ENCODE measurements at places on chromosomes 3 and 15.

GRCh38 chr15:64429448-64429847, 30.9 kb upstream of the ZNF609 start:
- DNase-seq, result no peak

- DNase-seq, result no peak
These were observed 62.8 kb upstream of the IMPG2 start for GRCh38 chr3:101383156-101383575.

GRCh38 chr15:46034755-46035154, 399.9 kb downstream of the SQOR start:
- DNase-seq, result no peak

DNA sequence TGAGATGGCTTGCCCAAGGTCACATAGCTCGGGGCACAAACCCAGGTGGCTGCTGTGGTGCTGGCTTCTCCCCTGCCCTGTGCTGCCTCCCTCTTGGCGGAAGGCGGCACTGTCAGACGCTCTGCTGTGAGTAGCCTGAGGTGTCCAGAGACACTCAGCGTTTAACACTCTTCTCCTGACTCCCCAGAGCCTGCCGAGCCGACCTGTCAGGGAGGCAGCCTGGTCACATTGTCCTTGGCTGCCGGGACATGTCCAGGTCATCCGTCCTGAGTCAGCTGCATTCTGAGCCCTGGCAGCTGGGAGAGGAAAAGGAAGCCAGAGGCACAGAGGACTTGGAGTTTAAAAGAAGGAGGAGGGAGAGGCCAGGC, 4.7 kb downstream of the LMAN1L start:
- no peak for DNase-seq

DNA sequence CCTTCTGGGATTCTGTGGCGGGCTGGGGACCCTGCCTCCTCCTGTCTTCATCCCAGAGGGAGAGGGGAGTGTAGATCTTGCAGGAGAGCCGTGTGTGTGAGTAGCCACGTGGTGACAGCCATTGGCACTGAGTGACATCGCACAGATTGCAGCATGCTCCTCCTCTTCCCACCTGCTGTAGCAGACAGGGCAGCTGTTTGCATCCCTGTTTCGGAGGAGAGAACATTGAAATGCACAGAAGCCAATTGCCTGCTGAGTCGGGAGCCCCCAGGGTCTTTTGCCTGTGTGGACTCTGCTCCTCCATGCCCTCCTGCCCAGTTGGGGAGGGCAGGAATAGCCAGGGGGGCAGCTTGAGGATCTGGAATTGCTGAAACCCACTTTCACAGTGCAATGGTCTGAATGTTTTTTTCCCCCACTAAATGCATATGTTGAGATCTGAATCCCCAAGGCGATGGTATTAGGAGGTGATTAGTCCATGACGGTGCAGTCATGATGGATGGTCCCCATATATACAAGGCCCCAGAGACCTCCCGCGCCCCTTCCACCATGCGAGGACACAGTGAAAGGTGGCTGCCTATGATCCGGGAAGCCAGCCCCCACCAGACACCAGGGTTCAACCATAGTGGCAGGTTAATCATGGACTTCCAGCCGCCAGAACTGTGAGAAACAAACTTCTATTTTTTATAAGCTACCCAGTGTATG, 66.8 kb downstream of the CHRNA7 start:
- DNase-seq, result no peak

DNA sequence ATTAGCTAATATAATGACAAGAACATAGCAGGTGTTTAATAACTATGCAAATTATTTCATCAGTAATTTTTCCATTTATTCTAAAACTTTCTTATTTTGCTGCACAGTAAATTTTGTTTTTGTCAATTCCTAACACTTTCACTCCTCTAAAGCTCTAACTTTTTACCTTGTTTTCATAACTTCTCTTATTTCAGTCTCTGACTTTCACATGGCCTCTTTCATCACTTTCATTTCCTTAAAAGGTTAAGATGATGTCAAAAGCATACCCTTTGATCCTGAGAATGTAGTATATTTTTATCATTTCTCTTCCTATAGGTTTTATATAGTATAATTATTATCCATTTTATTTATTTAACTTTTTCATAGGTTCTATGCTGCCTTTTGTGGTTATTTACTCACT, 1325.8 kb upstream of the ALCAM start:
- DNase-seq, result no peak

DNA sequence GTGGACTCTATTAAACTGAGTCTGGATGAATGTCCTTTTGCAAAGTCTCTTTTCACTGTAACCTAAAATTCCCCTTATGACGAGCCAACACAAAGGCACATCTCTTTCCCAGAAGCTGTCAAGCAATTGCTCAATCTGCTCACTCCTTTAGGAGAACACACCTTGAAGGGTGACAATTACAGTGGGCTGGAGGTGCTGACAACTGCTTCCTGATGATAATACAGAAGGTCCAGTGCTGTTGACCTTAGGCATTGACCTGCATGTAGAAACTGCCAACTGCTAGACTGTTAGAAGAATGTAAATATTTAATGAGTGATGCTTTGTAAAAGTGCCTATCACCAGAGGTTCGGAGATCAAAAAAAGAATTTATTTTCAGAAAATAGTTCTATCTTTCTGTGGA, 757.7 kb downstream of the GRM7 start:
- DNase-seq, result no peak

DNA sequence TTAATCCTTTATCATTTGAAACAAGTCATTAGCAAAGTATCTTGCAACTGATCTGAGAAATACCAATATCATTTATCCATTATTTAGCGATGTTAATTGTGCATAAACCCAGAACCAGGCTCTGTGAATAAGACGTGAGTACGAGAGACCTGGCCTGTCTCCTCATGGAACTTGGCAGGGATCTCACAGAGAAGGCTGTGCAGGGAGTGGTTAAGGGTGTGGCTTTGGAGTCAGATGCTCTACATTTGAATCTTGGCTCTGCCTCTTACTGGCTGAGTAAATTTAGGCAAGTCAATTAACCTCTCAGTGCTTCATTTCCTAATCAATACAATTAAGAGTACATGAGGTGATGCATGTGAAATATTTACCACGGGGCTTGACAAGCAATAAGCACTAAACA, 39.9 kb upstream of the TBL1XR1 start:
- DNase-seq, result no peak

DNA sequence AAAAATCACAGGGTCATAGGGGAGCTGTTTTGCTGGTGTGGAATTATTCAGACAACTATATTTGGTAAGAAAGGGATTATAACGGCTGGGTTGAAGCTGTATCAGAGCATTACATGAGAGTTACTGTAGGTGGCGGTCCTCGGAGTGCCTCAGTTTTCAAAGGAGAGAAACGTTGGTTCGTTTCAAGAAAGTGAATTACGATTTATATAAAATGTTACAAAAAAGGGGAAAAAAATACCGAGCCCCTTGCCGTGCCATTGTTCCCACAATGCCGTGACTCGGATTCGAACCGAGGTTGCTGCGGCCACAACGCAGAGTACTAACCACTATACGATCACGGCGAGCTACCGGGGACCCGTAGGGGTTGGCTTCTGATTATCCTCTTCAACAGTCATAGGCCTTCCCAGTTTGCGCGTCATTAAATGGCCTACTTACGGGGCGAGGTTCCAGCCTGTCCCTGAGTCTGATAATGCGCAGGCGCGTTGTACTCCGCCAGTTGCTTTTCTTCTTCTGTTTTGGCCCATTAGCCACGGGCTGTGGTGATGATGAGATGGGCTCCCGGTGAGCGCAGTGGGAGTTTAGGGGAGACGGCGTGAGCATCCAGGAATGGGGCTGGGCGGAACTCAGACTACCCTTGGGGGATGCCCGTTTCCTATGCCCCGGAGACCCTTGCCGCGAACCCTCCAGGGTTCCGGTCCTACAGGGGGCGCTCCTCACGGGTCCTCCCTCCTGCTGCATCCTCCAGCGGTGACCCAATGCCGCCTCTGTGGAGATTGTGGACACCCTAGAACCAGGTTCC, 10.8 kb upstream of the SHF start:
- peak; percentile 91 for DNase-seq

GRCh38 chr3:113585228-113585627, 52.9 kb downstream of the SIDT1 start:
- no peak for DNase-seq

GRCh38 chr3:181173227-181173626, 183.7 kb upstream of the DNAJC19 start:
- DNase-seq, result no peak

- no peak for DNase-seq
These were observed 81.4 kb downstream of the CGNL1 start for GRCh38 chr15:57457726-57458125.

DNA sequence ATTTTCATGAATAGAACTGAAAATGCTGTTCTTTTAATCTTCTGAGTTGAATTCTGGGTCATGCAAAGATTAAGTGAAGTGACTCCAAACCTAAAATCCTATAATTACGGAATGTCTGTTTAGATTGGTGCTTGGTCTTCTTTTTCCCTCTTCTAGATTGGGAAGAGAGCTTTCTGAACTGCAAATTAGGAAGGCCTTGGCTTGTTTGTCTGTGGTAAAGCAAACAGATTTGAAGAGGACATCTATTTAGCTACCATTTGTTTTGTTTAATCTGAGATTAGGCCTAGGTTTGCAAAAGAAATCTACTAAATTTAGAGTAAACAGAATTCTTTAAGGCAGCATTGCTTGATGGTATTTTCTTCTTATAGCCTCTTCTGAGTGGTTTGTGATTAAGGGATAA, 23.5 kb downstream of the PAQR9 start:
- DNase-seq, result no peak

- no peak for DNase-seq
These were observed 138.8 kb downstream of the THRB start for GRCh38 chr3:24355806-24356205.

DNA sequence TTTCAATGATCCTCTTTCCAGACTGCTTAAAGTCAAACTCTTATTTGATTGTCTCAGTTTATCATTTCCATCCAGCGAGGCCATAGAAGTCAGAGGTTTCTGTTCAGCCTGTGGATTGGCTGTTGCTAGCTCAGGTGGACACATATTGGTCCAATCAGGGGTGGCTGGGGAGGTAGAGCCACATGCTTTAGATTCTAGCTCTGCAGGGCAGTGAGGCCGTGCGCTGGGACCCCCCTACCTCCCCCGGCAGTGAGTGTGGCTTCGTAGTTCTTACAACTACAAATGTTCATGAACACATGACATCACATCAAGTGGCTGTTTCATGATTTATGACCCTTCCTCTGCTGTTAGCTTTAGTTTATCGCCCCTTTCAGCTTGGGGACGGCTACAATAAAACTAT, 18.0 kb downstream of the APOD start:
- no peak for DNase-seq

DNA sequence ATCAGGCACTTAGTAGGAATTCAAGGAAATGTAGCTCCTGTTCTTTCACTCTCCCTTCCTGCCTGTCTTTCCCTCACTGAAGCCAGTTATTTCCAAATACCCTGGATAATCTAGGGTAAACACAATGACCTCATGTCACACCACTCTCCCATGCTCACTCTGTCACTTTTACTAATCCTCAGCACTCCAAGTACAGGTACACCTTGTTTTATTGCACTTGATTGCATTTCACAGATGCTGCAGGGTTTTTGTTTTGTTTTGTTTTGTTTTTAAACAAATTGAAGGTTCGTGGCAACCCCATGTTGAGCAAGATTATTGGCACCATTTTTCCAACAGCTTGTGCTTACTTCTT, 40.8 kb downstream of the PPM1L start:
- DNase-seq, result no peak

DNA sequence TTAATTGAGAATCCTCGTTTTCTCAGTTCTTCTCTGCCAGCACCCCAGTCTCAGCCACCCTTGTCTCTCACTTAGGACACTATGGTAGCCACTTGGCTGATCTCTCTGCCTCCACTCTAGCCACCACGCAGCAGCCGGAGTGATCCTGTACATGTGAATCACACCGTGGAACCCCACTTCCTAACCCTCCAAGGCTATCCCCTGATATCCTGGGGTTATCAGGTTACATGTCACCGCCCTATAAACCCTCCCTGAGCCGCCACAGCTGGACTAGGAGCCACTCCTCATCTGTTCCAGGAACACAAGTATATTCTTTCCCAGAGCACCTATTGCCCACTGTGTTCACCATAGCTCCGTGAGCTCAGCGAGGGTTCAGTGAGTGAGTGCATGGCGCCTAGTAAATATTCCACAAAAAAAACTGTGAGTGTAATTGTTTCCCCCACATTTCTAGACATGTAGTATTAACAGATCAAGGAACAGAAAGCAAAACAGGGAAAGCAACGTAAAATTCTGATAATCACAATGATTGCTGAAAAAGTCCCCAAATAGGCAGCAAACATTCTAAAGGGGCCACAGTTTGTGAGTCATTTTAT, 661 bp upstream of the PARP14 start:
- no peak for DNase-seq

DNA sequence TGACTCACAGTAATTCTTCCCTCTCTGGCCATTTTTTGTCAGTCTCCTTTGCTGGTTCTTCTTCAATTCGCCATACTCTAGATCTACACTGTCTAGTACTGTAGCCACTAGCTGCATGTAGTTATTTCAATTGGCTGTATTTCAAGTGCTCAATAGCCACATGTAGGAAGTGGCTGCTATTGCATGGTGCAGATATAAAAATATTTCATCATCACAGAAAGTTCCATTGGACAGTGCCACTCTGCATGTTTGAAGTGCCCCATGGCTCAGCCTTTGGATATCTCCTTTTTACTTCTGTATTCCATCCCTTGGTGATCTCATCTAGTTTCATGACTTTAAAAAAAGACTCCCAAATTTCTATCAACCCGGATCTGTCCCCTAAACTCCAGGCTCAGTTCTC, 22.1 kb downstream of the PPP2R3A start:
- no peak for DNase-seq

DNA sequence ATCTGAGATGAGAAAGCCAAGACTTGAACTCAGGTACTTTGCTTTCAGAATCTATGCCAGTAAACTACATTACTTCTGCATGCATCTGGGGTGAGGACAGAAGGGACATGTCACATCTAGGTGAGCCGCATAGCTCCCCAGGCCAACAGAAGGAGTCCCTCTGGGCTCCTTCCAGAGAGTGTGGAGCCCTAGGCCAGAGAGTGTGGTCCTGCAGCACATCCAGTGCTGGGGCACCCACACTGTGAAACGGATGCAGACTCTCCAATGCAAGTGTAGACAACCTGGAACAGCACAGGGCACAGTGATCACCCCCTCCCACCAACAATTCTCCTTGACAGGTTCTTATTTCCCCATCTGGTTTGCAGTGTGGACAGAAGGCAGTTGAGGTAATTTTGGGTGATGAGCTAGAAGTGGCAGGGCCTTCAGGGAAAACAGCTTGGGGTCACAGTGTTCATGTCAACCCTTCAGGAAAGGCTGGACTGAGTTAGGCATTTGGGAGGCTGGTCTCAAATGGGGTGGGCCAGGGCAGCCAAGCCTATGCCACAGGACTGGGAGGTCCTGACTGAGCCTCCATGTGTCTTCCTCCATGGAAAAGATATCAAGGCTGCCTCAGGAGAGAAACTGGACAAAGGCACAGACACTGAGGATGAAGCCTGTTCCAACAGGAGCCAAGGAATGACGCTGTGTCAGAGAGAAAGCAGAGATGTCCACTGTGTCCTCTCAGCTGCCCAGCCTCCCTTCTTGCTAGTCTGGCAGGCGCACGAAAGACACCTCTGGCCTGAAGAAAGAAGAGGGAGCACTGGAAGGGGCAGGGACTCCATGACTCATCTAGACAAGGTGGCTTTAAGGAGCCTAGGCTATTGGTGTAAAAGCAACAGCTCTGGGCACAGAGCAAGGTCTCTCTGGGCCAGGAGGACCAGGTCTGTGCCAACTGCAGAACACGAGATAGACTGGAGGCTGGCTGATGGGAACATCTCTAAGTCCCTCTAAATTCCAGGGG, 1.7 kb downstream of the PLCD1 start:
- no peak for DNase-seq

Measured in activated gamma-delta T cell treated with anti-CD3 and anti-CD28 coated beads, Interleukin-2, amount 50 U/mL, for 16 hours (primary cell).